Inflammatory macrophage treated with lipopolysaccharide for 1 hour (primary cell): ENCODE measurements at places on chromosomes 4 and X.

GRCh38 chr4:173231916-173232315 lies 63.3 kb downstream of the GALNT7 start:
- DNase-seq, result peak; percentile 33

DNA sequence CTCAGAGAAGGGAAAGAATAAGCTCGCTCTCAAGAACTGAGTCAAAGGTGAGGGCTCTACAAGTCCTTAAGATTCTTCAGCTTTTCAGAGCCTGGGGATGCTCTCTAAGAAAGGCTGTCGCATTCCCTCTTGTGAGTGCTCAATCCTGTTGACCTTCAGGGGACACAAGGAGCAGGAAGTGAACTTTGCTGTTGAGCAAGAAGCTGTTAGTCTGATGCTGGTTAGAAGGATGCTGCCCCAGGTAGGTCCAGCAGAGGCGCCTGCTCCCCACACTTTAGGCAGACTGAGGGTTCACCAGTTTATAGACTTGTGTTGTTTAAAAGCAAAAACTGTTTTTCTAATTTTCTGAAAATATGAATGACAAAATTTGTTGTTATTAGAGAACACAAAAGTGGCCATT lies 125.4 kb upstream of the SPOCK3 start:
- DNase-seq, result no peak

DNA sequence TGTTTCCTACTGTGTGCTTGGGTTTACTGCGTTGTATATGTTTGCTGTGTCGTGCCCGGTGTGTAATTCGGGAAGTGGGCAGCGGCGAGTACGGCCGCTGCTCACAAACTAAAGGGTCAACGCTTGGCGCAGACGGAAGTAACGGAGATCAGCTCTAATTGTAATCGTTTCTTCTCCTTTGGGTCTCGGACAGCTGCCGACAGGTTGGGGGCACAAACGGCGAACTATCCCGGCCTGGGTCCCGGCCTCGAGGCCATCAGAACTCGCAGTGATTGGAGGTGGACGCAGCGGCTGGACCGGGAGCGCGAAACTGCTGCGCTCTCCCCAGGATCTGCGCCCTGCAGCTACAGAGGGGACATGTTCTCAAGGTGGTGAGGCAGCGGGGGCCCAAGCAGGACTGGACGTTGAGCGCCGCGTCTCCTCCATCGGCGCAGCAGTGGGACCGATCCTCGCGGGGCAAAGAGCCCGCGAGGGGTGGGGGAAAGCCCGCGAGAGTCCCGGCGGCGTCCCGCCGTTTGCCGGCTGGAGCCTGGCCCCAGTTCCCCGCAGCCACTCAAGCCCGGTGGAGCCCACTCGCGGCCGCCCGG lies 516 bp upstream of the ZIC3 start:
- DNase-seq, result no peak

GRCh38 chr4:94545296-94545695 lies 93.6 kb downstream of the PDLIM5 start:
- DNase-seq, result no peak

DNA sequence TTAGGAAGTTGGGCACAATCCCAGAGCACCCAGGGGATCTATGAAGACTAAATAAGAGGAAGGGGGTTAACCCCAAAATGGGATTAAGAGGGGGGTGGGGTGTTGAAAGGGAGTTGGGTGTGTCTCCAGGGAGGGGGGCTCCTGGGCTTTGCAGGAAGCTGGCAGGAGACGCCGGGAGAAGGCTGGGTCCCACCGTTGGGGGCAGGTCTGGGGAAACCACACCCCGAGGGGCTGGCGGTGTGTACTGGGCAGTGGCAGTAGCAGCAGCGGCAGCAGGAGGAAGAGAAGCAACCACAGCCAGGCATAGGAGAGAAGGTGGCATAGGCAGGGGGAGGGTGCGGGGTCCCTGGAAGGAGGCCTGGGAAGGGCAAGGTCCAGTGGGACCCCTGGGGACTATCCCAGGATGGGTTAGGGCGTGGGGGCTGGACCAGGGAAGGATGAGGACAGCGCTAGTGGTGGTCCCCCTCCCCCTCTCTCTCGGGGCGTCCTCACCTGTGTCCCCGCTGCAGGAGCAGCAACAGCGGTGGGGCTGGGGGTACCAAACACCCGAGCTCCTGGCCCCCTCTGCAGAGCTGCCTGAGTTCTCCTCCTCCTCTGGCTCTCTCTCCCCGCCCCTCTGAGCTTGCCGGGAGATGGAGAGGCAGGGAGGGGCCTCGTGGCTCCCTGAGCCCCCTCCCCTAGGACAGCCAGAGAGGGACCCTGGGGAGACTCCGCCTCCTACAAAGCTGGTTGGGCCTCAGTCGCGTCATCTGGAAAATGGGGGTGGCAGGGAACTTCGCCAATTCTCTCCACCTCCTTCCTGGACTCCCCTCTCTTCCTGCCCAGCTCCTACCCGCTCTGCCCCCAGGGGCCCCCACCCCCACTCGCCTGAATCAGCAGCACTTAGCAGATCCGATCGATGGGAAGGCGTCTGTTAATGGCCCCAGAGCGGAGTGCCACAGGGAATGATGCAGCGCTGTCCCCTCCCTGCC lies at the start of gene KCND1:
TSS of gene KCND1 (minus strand) at position 596 of the 971 bp plus-strand sequence. CDS start 1,573 bp downstream, outside the sequence.
- DNase-seq, result no peak

- no peak for DNase-seq
These were observed 108.1 kb downstream of the MGST2 start for GRCh38 chr4:139773560-139774318.

DNA sequence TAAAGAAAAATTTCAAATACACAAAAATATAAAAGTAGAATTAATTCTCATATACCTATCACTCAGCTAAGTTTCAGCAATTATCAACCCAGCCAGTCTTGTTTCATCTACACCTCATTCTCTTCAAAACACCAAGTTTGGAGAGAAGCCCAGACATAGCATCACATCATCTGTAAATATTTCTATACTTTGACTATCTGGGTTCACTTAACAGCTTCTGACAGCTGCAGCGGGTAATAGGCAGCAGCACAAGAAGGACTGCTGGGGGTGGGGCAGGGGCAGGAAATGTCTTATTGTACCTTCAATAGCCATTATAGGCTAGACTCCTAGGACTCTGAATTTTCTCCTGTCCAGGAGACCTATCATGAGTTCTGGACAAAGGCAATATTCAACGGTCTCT lies 54.1 kb downstream of the PHF8 start:
- DNase-seq, result no peak

DNA sequence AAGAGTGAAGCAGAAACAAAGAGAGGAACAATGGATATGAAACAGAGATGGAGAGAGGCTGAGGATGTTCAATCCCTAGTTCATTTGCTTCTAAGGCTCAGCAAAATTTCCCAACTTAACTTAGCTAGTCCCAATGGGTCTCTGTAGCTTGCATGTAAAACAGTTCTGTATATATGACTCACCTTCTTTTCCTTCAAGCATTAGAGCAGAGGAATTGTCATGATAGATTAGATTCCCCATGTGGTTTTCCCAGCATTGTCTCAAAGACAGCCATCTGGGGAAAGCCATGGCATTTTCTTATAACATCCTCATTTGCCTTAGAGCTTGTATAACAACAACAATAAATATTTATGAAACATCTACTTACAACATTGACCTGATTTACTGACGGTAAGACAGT lies 93.9 kb upstream of the GATB start:
- no peak for DNase-seq

GRCh38 chr4:99402765-99403164 lies 32.4 kb downstream of the ADH7 start:
- DNase-seq, result no peak

- no peak for DNase-seq
These were observed 1084.1 kb downstream of the TECRL start for GRCh38 chr4:63325140-63325539.

DNA sequence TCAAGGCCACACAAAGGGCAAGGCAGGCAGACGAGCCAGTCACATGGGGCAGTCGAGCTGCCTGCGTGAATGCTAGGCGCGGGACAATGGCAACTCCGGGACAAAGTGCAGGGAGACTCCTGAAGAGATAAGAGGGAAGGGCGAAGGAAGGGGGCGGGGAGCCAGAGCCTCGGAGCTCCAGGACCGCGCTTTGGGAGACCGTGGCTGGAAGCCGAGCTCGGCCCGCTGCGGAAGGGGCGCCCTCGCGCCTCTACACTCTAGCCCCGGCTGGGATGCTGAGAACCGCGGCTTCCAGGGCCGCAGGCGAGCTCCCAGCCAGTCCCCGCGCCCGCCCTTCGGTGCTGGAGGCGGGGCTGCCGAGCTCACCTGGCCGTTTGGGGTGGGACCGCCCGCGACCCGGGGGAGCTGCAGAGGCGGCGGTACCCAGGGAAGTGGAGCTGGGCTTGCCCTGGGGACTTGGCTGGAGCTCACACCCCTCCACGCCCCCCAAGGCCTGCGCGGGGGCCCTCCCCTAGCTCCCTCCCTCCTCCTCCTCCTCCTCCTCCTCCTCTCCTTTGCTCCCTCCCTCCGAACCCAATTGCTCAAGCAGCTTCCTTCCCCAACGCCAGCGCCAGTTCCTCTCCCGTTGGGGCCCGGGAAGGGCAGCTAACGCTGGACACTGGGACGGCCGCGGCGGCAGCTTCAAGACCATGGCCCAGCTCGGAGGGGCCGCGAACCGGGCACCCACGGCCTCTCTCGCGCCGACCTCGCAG lies at the start of gene SOWAHD:
TSS of gene SOWAHD (plus strand) at position 610 of the 752 bp plus-strand sequence. CDS start at position 690, 80 bp downstream.
- DNase-seq, result no peak

DNA sequence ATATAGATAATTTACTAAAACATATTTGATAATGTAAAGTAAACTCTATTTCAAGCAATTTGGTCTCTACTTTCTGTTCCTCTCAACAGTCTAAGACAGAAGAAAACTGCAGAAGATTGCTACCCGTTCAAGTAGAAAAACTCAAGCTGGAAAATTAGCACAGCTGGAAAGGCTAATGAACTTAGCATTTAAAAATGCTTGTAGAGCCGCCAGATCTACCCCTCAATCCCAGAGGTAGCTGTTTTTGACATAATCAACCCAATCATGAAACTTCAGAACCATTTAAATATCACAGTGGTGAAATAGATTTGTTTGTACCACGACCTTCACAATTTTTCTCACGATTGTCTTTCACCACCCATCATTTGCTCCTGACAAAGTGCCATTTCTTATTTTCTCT lies 479.5 kb downstream of the SPRY1 start:
- no peak for DNase-seq

DNA sequence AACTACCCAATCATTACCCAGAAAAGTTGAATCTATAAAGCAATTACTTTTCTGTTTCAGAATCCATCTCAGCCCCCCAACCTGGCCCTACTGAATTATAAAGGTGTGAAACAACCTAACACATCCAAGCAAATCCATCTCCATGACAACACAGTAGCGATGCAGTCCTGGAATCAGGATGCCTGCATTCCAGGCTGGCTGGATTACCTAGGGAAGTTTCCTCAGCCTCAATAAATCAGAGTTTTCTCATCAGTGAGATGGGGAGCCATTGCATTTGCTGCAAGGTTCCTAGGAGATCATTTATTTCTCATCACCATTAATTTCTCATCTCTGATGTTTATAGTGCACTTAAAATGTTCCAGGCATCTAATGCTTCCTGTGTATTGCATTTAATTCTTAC lies 46.0 kb downstream of the LNX1 start:
- DNase-seq, result no peak

- DNase-seq, result no peak
These were observed 210.3 kb upstream of the EPHA5 start for GRCh38 chr4:65880594-65880993.

DNA sequence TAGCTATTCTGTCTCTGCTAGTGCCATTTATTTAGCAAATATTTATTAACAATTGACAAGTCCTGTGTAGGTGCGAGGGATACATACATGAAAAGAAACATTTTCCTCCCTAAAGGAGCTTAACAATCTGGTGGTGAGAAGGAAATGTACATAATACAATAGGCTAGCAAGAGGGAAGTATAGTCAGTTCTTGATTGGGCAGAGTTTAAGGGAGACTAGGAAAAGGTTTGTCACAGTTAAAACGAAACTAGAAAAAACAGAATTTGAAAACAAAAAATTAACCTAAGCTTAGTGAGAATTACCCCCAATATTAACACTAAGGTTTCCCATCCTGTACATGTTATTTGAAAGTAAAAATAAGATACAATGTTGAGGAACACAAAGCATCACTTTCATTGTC lies 8.6 kb upstream of the MAML3 start:
- DNase-seq, result no peak
